ENCODE measurements at places on chromosomes 3 and 15.

GRCh38 chr3:71069797-71070196 is 513.7 kb downstream of the FOXP1 start:
- no peak for DNase-seq

GRCh38 chr15:101551696-101552591 is 62.4 kb upstream of the PCSK6 start:
- DNase-seq: no peak

- DNase-seq: peak; percentile 62
These were observed 3.3 kb upstream of the NDN start for GRCh38 chr15:23690450-23690852.

DNA sequence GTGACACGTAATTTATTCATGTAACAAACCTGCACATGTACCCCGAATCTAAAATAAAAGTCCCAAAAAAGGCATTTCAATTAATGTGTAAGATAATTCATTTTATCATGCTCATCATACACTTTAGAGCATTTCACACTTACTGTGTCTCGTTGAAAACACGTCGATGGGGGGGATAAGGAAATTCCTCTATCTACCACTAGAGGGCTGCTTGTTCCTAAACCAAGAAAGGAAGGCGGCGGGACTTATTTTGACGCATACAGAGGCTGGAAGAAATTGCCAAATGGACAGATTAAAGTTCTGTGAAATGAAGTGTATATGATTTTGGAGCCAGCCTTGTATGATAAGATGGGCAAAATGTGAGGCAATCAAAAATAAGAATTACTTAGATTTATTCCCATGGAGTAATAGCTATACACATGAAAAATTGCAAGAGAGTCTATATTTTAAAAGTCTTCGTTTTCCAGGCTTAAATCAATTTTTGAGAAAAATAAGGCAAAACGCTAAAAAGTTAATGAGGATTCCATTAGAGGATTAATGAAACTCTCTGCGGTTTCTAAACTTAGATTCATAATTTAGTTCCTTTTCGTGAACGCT is 346.8 kb downstream of the CNTN3 start:
- DNase-seq: no peak

DNA sequence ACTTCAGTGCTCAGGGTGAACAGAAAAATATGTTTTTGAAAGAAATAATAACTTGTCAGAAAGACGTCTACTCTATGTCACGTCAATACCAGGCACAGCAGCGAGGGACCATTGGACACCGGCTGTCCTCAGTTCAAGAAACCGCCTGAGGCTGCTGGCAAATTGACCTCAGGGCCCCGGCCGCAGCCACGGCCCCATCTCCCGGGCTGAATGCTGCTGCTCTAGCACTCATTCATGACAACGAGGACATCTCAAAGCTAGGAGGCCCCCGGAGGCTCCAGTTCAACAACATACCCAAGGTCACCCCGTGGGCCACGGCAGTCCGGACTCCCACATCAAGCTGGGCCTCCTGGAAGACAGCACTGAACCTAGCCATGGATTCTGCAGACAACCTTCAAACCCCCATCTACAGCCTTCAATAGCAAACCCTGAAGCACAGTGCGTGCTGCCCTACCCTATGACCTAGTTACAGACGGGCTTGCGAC is 204.0 kb upstream of the NSMCE3 start:
- DNase-seq: no peak

DNA sequence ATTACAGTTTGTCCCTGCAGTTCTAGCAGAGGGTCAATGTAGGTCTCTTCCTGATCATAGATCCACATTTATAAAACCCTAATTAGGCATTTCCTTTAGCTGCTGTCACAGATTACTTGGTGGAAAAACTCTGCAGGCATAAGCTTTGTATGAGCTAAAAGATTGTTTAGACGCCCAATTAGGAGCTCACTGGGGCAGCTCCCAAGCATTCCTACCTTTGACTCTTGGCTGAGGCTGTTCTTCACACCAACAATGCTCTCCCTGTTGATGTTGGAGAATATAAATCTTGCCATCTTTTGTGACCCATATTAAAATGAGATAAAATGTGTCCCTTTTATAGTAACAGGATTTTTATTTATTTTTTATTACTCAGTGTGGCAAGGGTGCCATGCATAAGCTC is 148.3 kb upstream of the TRIM42 start:
- no peak for DNase-seq

DNA sequence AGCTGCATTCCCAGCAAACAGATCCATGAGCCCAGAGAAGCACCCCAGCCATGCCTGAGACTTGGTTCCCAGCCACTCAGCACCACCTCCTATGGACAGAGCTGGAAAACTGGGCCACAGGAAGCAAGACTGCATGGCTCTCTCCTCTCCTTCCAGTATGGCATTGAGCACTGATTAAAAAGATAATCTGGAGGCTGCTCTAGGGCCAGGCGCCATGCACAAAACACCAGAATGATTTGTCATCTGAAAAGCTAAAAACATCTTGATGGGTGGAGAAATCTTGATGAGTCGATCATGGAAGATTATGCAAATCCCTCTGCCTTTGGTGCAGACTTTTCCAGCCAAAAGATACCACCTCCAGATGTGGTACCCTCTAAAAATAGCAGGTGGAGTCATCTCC is 62.7 kb upstream of the MRPS22 start:
- no peak for DNase-seq

DNA sequence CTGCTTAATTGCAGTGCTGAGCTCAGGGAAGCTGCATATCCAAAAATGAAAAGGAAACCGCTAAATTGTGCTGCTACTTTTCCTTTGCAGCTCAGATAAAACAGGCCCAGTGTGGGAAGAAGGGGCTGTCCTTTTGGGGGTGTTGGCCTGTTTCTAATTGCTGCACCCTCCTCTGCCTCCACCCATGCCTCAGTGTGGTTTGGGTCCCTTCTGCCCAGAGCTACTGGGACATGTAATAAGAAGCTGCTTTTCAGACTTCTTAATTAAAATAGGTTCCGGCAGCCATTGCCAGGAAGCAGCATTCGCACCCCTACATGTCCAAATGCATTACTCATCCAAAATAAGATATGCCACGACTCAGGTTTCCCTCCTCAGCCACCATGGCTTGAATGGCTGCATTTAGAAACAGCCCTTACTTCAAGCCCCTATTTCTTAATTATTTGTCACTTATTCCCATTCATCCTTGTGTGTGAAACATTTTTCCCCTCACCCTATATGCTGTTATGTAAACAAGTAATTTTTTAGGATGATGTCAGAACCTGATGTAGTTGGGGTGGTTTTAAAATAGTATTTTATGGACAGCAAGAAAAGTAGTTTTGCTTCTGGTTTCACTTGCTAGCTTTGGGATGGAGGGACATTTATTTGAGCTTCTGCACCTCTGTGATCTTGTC is 235.9 kb upstream of the CTDSPL start:
- no peak for DNase-seq

DNA sequence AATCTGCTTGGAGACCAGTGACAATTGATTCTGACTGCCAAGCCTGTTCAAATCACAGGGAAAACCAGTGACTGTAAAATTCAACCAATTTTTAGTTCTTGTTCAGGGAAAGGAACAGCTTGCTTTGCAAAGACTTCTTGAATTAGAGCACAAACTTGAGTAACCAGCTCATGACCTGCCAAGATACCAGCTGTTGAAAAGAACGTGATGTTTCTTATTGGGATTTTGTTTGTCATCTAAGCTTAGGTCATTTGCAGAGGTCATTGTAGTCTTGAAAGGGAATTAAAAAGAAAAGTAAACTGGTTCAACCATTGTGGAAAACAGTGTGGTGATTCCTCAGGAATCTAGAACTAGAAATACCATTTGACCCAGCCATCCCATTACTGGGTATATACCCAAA is 428.2 kb downstream of the GRM7 start:
- no peak for DNase-seq

- DNase-seq: no peak
These were observed 63.6 kb upstream of the ARL8B start for GRCh38 chr3:5058471-5058951.

DNA sequence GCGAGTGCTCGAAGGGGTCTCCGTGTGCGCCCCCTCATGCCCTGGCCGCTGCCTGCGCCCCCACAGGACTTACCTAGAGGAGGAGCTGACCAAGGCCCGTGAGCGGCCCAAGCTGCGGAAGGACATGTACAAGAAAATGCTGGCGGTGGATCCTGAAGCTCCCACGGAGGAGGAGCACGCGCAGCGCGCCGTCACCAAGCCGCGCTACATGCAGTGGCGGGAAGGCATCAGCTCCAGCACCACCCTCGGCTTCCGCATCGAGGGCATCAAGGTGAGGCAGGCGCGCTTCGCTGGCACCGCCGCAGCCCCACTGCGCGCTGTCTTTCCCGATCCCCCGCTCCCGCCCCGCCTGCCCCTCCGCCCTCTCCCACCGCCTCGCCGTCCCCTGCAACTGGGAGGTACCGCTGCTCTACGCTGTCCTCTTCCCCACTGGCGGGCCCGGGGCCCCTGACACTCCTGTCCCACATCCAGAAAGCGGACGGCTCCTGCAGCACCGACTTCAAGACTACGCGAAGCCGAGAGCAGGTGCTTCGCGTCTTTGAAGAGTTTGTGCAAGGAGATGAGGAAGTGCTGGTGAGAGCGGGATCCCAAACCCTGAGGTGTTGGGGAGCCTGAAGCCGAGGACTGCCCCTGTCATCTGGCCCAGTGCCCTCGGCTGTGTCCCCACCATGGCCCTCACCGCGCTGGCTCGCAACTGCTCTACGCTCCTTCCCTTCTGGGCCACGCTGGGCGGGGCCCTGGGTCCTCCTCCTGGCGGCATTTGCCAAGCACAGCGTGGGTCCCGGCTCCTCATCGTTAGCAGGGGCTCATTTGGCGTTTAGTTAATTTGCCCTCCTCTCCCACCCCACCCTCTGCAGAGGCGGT is 8.5 kb downstream of the ITPKA start:
- no peak for DNase-seq

DNA sequence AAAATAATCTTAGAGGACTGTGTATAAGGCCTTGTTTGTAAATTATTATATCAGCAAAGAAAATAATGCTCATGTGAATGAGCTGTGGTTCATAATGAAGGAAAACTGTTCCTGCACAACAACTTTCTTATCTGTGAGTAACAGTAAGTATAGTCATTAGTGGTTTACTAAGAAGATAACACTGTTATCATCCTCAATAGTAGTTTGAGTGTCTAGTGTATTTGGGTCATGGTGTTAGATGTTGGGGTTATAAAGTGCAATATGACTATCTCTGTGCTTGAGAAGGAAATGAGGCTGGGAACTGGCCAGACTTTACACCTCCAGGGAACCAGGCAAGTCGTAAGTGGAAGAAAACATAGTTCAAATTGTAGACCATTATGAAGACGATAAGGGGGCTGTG is 15.6 kb downstream of the VPS8 start:
- no peak for DNase-seq

- no peak for DNase-seq
These were observed 443.3 kb downstream of the EPHB1 start for GRCh38 chr3:135238236-135238830.

DNA sequence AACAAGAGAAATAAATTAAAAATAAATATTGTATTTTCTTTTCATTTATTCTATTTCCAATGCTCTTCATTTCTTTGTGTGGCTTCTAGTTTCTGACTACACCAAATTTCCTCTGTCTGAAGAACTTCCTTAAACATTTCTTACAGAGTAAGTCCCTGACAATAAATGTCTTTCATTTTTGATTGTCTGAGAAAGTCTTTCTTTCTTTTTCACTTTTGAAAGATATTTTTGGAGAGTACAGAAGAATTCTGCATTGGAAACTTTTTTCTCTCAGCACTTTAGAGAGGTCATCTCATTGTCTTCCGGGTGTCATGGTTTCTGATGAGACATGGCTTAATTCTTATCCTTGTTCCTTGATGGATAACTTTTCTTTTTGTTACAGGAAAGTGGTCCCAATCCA is 119.6 kb downstream of the MOBP start:
- DNase-seq: no peak

- no peak for DNase-seq
These were observed 38.8 kb upstream of the SPTBN5 start for GRCh38 chr15:41932511-41933289.

- no peak for DNase-seq
These were observed 103.3 kb downstream of the STT3B start for GRCh38 chr3:31636049-31636448.

- no peak for DNase-seq
These were observed 45.0 kb downstream of the EEFSEC start for GRCh38 chr3:128198313-128198712.

DNA sequence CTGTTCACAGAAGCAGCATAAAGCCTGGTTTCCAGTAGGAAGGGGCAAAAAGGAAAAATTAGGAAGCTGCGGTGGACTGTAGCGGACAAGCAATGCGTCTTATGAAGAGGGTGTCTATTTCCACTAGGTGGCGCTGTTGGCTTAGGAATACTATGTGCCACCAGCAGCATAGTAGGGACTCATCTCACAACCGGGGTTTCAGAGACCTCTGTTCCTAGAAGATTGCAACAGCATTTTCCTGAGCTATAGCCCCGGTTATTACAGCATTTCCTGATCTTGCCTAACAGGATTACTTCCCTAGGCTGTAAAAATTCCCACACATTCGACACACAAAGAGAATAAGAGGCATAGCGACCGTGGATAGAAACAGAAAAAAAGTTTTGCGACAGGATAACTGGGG is 683.0 kb downstream of the TBL1XR1 start:
- no peak for DNase-seq

DNA sequence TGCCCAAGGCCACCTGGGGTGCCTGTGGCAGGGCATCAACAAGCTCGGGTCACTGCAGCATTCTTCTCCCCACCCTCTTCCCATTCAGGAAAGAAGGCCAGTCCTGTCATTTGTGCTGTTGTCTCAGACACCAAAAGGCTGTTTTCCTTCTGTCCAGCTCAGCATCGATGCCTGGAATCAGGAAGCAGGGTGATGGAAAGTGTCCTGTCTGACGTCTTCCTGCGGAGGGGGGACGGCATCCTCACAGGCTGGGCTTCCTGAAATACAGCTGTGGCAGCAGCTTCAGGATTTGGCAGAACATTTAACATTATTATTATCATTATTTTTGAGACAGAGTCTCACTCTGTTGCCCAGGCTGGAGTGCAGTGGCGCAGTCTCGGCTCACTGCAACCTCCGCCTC is 33.0 kb upstream of the ANKDD1A start:
- DNase-seq: no peak

GRCh38 chr3:61463191-61463590 is 98.2 kb upstream of the PTPRG start:
- no peak for DNase-seq

DNA sequence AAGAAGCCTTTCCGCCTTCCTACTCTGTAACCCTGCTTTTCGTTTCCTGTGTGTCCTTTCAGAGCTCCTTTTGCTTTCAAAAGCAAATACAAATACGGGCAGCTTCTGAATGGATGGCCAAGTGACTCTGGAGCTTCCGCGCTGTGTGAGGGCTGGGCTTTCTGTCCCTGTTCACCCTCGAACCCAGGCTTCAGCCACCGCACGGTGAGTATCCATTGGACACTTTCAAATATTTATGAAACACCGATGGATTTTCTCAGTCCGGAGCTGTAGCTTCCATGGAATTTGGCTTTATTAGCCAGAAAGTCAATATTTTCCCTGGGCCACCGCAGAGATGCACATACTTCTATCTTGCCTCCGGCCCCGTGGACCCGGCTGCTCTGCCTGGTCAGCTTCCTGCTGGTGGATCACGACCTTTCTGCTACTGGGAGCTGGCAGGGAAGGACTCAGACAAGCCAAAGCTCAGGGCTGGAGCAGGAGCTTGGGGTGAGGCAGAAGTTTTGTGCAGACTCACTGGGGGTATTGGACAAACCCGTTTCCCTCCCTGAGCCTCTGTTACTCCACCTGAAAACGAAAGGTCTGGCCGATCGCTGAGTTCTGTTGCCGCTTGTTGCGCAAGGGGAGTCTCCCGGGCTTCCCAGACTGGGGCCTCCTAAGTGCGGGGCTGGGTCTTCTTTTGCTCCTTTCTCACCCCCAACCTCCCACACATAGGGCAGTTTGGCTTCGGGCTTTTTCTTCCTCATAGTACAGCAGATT is 63.6 kb downstream of the LINGO1 start:
- no peak for DNase-seq

- DNase-seq: no peak
These were observed 156.3 kb downstream of the FRMD5 start for GRCh38 chr15:44038755-44039191.

Data from mesothelial cell of epicardium (in vitro differentiated cells).